Femur (tissue), 1 donor: ENCODE measurements at places on chromosomes 6 and 20.

DNA sequence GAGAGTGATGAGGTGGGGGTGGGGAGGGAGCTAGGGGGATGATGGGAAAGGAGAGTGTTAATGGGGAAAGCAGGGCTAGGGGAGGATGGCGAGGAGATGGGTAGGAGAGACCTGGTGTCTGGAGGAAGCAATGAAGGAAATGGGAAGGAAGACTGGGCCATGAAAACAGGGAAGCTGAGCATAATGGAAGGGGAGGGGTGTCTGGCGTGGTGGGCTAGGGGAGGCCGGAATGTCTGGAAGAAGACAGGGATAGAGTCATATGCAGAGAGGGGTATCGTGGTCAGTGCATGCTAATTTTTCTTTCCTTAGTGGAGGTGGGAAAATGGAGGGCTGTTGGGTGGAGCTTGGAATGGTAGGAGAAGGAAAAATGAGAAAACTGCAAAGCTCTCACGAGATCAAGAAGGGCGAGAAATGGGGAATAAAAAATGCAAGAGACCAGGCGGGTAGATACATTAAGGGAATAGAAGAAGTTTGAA is 423 bp downstream of the KLHDC3 start:
- no peak for DNase-seq

DNA sequence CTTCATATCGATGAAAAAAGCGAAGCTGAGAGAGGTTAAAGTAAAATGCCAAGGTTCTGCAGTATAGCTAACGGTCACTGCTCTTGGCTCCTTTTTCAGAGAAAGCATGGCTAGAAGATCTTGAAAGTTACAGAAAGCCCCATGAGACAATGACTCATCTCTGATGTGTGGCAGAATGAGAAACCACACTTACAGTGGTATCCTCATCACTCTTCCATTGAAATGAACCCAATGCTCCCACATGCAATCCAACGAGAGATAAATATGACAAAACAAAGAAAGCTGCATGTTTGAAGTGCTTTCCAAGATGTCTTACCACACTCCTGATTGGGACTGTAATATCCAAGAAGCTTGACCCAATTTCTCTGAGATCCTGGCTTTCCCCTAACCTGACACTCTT is 694.9 kb downstream of the PRKN start:
- DNase-seq, result no peak

- DNase-seq, result no peak
These were observed 110.1 kb upstream of the HDAC2 start for GRCh38 chr6:114080891-114081510.

DNA sequence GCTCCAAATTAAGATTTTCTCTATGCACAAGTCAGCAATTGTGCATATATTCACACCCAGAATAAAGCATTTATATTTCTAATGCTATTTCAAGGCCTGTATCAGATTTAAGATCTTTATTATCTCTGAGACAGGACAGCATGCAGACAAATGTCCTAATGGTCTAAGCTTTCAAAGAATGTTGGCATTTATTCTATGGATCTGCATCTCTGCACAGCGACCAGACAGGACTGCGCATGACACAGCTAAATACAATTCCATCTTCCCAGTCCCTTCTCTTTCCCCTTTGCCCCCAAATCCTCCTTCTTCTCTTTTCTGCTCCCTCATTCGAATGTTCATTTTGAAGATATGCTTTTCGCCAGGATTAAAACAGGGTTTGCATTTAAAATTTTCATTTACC is 478.5 kb downstream of the PKHD1 start:
- DNase-seq, result no peak

GRCh38 chr6:25698631-25699030 is 46.6 kb downstream of the SCGN start:
- no peak for DNase-seq

DNA sequence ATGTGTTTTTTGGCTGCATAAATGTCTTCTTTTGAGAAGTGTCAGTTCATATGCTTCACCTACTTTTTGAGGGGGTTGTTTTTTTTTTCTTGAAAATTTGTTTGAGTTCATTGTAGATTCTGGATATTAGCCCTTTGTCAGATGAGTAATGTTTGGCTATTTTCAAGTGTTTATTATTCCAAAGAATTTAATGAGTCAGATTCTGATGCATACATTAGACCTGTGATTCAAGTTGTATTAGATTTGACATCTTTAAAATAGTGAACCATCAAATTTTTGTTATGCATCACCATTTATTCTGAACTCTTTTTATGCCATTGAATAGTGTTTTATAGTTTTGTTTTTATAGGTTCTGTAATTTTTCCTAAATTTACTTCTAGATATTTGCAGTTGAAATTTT is 319.3 kb downstream of the PKHD1 start:
- no peak for DNase-seq

DNA sequence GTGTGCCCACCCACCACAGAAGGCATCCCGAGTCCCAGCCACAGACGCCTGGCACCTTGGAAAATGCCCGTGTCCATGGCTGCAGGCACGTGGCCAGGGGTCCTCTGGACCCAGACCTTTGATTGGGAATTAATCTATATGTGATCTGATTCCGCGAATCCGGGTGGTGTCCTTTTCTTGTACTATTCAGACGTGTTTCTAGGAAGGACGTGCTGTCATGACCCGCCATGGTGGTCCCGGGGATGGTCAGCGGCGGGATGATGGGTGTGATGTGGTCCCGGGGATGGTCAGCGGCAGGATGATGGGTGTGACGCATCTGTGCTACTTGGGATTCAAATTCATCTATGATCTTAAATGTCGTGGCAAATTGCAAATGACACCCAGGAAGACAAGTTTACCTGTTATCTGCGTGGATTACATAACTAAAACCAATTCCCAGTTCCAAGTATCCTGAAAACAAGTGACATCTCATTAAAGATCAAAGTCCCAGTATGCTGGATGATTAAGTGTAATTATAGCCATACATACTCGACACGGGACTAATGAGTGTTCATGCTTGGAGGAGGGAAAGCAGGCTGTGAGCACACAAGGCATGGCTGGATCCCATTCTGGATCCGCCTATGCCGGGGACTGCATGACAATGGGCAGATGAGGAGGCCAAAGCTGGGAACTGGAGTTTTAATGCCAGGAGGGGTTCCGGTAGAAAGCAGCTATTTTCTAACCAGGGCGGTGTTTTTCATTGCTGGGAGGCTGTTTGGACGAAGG is 256.5 kb downstream of the TAF4 start:
- no peak for DNase-seq

DNA sequence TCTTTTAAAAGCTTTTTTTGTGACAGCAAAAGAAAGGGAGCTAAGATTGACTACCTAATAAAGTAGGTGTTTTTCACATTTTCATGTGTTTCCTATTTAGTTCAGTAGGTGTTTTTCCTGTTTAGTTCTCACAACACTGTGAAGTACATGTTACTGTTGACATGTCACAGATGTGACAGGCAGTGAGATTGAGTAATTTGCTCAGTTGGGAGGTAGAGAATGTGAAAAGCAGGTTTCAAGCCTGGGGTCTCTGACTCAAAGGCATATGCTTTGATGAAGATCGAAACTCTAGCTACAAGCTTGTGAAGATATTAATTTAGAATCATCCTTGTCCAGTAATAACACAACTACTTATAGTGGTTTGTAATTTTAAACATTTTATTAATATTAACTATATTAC is 43.1 kb downstream of the SLX4IP start:
- DNase-seq, result no peak

DNA sequence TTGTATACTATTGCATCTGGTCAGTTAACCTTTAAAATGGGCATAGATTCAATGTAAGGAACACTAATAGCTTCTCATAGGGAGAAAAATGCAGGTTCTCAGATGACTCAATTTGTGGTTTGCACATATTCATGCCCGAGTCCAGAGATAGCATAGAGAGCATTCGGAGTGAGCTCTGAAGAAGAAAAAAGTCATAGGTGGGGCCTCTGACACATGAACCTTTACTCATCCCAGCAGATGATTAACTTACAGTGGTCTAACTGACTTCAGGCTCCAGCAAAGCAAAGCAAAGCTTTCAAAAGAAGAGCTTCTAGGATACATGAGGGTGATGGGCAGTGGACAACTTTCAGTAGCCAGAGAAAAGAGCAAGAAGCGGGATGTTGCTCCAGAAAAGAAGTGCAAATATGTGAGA is 55.3 kb upstream of the BTN3A2 start:
- DNase-seq, result no peak

- no peak for DNase-seq
These were observed 211.6 kb upstream of the THEMIS start for GRCh38 chr6:128112494-128112893.

DNA sequence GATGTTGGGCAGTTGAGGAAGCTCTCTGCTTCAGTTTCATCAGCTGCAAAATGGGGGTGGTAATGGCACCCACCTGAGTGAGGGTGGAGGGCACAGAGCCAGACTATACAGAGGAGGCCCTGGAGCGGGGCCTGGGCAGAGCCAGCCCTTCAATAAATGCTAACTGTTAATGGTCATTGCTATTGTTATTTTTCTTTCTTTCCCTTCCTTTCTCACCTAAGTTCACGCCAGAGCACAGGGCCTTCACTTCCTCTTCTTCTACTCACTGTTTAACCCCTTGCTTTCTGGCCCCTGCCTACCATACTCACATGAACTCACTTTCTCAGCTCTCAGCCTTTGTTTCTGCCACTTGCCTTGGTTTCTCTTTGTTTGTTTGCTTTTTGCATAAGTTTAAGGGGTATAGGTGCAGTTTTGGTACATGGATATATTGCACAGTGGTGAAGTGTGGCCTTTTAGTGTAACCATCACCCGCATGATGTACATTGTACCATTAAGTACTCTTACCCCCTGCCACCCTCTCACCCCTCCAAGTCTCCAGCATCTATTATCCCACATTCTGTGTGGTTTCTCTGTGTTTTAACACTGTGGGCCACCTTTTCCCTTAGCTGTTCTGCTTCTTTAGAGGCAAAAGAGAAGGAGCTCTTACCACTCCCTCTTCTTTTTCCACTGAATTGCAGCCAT is 7.5 kb upstream of the RREB1 start:
- DNase-seq, result no peak

GRCh38 chr20:49979030-49979832 is 3.5 kb upstream of the SNAI1 start:
- peak; percentile 73 for DNase-seq

DNA sequence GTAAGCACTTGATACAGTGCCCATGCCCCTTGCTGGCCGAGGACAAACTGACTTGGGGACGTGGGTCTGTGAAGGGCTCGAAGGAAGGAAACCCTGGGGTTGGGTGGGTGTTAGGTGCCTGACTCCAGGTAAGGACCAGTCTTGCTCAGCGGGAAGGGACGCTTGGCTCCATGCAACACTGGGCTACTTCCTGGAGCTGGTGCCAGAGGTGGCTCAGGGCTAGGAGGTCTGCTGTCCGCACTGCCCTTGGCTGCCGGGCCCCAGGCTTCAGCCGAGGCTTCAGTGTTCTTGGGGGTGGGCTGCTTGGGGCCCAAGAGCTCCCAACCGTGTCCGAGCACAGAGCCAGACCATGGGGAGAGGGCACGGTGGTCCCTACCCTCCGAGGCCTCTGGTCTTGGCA is 5.3 kb downstream of the GATA5 start:
- DNase-seq, result no peak

- no peak for DNase-seq
These were observed 23.0 kb upstream of the ECHDC1 start for GRCh38 chr6:127366282-127367022.

DNA sequence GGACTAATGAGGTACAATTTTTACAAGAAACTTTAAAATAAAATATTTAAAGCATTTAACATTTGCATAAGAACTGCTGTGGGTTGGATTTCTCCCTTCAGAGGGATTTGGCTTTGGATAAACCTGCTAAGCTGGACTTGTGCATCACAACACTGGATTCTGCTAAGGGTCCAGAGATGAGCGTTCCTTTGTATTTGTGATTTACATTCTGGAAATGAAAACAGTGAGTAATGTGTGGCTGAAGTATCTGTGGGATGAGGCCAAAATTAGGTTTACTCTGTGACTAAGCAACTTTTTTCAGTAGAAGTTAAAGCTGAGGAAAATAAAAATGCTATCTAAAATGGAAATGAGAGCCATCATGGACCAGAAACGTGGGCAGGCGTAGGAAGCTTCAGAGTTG is 494.3 kb downstream of the EPM2A start:
- DNase-seq, result no peak

DNA sequence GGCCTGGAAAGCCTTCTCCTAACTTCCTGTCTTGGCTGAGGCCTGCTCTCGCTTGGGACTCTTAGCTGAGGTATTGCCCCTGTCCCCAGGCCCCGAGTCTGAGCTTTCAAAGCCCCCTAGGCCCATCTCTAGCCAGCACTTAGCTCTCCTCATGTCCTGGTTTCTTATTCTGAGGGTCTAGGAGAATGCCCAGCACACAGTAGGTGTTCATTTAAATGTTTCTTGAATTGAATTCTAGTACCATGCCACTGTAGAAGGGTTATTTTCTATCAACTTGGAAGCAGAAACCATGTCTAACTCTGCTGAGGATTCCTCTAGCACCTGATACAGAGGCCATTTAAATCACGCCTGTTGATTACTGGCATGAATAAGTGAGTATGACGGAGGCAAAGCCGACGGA is 98.5 kb downstream of the VEGFA start:
- DNase-seq, result no peak

DNA sequence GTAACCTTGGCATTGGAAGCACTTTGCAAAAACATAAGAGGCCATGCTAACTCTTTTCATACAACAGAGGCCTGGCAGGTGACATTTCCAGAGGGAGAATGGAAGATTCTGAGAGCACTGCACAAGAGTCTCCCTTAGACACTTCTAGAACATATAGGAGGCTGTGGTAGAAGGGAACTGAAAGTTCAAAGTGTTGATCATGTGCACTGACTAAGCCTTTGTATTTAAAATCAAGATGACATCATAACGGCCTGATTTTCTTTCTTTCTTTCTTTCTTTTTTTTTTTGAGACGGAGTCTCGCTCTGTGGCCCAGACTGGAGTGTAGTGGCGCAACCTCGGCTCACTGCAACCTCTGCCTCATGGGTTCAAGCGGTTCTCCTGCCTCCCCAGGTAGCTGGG is 26.8 kb upstream of the DNAAF9 start:
- DNase-seq, result no peak

GRCh38 chr20:38558596-38559360 is 22.2 kb upstream of the ADIG start:
- DNase-seq, result no peak

DNA sequence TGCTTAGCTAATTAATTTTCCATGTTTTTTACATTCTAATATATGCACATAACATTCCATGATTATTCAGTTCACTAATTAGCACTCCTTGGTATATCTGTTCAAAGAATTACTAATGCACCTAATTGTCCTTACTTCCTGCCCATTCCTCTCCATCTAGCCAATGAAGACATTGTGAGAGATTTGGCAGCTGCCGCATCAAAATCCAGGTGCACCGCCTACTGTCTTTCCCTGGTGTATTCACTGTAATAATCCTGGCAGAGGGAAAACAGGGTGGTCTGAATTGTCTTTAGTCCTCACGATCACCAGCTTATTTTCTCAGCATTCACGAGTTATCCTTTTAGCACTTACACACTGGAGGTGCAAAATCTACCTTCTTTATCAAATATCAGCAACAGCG is 61.0 kb upstream of the SCGN start:
- DNase-seq, result no peak

DNA sequence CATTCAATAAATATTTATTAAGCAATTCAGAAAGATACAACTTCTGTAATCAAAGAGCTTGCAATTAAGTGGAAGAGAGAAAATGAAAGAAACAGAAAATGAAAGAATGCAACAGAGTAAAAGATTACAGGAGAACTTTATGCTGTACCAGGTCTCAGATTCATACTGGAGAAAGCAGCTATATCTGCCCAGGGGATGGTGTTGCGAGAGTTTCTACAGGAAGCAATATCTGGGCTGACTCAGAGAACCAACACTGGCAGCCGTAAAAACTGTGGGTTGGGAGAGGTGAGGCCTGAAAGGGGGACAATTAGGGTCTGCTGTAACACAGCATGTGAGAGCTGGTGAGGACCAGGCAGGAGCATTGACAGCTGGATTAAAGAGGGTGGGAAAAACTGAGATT is 256.7 kb upstream of the TCF21 start:
- no peak for DNase-seq

- peak; percentile 70 for DNase-seq
These were observed 96.8 kb downstream of the ARMC2 start for GRCh38 chr6:108944707-108945680.
